CD8-positive, alpha-beta T cell (primary cell): ENCODE measurements at places on chromosomes 3 and 15.

DNA sequence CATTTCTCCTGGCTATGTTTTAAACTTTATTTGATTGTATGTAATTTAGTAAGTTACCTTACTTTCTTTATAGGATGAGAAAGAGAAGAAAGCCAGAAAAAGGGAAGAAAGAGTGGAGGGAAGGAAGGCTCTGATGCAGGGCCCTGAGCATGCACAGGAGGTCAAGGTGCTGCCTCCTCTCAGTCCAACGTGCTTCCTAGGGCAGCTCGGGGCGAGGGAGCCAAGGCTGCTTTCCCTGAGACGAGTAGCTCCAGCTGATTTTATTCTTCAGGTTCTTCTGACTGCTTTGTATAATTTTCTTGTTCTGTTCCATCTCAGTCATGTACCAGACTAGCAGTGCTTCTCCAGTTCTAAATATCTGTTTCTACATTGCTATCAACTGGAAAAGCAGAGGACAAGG lies 3.4 kb downstream of the CORO2B start:
- no peak for DNase-seq

GRCh38 chr3:54574906-54575617 lies 352.8 kb downstream of the LRTM1 start:
- DNase-seq: no peak

GRCh38 chr15:38883987-38884386 lies 319.4 kb upstream of the RASGRP1 start:
- DNase-seq: no peak

GRCh38 chr3:141412936-141413354 lies 44.6 kb downstream of the ZBTB38 start:
- DNase-seq: no peak

DNA sequence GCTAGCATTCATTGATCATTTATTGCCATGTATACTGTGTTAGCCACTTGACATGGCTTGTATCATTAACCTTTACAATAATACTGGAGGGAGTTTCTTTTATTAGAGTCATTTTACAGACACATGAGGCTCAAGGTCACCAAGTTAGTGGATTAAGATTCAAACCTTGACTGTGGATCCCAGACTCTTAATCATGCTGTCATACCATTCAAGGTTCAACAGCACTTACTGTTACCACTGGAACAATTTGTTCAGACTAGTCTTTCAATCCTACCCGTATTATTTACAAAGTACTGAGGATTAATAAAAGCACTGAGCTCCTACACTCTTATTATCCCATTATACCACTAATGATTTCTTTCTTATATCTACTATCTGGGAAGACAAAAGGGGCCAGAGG lies 1.2 kb downstream of the COX17 start:
- DNase-seq: no peak

GRCh38 chr3:187019542-187020072 lies 89.3 kb downstream of the ST6GAL1 start:
- DNase-seq: no peak

GRCh38 chr15:101187820-101188636 lies 63.8 kb downstream of the CHSY1 start:
- no peak for DNase-seq

DNA sequence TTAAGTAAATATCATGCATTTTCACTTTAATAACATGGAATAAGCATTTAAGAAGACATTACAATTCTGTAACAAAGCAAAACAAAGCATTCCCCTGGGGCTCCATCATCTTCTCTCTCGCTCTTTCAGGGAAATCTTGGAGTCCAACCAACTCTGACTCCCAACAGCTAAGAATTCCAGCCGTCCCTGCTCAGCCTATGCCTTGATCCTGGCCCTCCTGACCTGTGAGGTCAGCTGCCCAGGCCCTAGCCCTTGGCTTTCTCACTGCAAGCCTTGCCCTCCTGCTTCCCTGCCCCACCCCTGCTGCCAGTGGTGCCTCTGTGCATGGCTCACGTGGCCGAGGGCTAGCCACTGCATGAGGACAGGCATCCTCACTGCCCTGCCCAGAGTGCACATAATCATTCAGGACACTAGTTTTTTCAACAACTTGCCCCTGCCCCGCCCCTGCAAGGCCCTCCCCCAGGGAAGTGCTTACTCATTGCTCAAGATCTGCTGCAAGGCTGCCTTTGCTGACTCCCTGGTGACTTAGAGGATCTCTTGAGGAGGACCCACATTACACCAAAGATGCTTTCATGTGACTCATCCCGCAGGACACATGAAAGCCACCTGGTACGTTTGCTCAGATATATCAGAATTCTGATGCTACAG lies 37.6 kb downstream of the MTMR10 start:
- DNase-seq: no peak

DNA sequence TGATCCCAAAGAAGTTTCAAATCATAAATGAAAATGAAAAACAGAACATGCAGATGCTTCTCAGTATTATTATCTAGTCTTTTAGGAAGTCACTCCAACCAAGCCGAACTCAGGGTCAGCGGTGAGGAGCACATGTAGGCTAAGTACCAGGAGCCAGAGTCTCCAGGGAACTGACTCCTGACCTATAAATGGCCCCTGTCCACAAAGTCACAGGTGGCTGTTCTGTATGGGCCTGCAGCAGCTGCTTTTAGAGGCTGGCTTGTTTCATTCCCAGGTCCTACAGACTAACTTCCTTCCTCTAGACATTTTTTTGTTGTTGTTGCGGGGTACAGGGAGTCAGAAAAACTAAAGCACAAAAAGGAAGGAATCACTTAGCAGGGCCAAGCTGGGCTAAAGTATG lies 54.6 kb downstream of the DAPK2 start:
- no peak for DNase-seq

- DNase-seq: no peak
Observed at GRCh38 chr15:31353931-31354330, 27.3 kb downstream of the KLF13 start.

DNA sequence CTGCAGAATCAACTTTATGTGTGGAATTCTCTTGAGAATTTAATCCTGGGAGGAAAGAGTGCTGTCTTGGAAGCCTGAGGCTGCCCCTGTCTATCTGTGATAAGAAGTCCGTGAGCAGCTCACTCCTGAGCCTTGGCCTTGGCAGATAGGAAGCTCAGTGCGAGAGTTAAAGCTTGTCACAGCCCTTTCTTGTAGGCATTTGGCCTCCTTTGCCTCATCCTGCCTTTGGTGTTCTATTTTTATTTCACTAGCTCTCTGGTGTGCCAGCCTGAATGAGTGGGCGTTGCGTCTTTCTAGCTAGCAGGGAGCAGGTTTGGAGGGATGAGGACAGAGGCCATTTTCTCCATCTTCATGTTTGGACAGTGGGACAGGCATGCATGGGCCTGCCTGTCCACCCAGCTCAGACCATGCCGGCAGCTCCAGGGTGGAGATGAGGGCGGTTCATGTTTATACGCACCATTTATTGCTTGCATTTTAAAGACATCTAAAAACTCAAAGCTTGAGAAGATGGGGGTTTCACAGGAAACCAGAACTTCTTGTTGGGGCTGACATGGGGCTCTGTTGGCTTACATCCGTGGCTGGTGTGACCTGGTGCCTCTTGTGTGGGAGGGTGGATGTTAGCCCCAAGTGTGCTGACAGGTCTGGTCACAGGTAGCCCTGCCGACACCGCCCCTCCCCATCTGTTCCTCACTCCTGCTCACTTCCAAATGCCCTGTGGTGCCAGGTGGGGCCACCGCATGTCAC lies 29.8 kb downstream of the IRAK2 start:
- peak; percentile 40 for DNase-seq

GRCh38 chr15:86267892-86268291 lies 188.2 kb downstream of the AGBL1 start:
- no peak for DNase-seq

DNA sequence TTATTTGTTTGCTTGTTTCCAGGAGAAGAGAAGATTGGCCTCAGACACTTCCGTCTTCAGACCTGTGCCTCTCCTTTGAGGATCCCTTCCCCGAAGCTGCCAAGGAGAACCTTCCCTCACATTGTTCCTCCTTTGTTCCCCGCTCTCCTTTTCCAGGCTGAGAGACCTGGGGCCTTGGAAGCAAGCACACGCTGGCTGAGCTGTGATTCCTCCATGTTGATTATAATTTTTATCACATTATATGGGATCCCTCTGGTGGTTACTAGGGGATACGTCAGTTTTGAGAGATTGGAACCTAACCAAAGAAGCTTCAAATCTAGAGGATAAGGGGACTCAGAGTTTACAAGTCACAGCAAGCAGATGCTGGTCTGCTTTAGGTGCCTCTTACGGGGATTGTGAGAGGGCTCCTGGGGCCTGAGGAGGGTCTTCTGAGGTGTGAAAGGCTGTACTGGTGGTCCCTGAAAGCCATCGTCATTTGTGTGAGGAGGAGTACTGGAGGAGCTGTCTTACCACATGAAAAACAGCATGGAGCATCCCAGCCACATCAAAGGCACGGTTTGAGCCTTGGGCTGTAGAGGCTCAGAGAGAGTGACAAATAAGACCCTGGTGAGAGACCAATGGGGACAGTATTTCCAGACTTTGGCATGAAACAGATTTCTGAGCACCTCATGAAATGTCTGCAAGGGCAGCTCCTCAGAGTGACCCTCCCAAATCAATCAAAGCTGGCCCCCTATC lies 760.1 kb upstream of the CFAP20DC start:
- DNase-seq: no peak

- no peak for DNase-seq
Observed at GRCh38 chr3:1288805-1289494, 196.1 kb downstream of the CNTN6 start.

GRCh38 chr3:169477790-169478189 lies 185.7 kb downstream of the MECOM start:
- no peak for DNase-seq

- peak; percentile 41 for DNase-seq
Observed at GRCh38 chr3:20280257-20280656, 94.3 kb upstream of the SGO1 start.

GRCh38 chr3:88061746-88062145 lies 2.7 kb downstream of the ZNF654 start:
- DNase-seq: no peak

DNA sequence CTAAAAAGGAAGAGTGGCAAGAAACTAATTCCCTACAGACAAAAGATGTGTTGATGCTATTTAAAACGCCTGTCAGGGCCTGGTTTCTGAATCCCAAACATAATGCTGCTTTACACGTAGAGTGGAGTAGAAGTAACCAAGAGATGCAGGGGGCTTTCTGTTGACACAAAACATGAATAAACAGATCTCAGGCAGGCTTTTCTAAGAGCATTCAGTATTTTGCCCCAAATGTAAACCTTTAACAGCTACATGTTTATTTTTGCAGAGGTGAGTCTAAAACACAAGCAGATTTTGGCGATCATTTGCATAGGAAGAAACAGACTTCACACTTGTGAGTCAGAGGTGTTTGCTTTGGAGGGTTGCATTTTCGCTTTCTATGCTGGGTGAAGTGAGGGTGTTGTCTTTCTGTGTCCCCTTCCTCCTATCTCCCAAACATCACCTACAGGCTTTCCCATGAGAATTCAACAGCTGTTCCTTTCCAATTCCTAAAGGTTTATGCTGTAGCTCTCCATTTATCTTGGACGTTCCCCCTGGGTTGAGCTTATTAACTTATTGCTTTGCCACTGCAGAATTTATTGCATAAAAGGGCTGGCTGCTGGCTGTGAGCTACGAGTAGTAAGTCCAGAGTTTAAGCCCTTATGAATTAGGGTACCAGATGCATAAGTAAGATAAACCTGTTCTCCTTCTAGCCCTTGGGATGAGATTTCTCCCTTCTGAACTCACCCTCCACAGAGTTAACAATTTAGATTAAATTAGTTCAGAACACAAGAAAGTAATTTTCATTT lies 156.7 kb downstream of the DIPK2A start:
- DNase-seq: no peak

DNA sequence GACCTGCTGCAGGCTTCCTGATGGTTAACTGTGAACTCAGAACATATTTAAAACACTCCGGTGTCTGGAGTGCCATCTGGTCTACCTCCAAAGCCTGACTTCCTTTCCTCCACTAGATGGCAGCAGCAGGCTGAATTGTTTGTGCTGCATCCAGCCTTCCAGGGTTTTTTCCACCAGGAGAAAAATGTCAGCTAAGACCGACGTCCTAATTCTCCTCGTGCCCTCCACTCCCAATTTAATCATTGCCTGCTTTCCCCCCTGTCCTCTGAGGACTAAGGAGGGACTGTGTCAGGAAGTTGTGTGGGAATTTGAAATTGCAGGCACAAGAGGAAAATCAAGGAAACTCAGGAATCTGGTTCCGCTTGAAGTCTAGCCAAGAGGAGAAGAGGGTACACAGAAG lies 165.2 kb upstream of the UMPS start:
- peak; percentile 55 for DNase-seq

DNA sequence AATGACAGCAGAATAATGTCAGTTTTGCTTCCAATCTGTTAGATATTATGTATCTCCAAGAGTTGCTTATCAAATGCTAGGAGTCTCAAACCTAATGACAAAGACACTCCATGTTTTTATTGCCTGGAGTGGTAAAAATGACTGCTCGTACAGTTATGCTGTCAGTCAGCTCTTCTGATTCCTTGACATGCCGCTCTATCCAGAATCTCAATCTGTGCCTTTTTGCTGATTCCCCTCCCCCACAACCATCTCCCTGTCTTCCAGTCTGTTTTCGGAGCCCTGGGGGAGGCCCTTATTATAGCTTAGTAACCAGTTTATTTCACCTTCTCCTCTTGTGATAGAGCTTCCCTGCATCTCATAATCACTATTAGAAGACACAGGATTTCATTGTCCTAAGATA lies 2.6 kb downstream of the MKRN2 start:
- DNase-seq: no peak

DNA sequence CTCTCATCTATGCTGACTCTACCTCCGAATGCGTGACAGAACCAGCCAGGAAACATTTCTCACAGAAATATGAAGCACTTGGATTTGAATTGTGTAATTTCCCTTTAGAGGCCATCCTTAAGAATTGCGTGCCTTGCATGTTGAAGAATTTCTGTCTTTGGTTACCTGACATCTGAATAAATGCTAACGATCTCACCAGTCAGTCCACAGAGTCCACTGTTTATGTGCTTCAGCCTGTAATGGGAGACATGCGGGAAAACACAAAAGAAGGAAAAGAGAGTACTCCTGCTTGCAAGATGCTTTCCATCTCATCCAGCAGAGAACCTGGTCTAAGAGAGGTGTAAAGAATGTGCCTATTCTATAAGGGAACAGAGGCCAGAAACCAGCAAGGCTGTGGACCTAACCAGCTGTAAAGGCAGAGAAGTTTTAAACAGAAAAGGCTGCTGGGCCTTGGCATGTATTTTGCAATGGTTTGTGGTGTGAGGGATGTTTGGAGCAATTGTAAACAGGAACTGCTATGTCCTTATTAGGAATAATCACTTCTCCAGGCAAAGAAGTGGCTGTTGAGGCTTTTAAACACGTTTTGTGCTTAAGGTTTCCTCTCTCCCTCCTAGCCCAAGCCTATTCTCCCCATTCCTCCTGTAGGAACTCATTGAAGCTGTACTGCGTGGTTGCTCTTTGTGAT lies 36.4 kb upstream of the BOC start:
- no peak for DNase-seq

DNA sequence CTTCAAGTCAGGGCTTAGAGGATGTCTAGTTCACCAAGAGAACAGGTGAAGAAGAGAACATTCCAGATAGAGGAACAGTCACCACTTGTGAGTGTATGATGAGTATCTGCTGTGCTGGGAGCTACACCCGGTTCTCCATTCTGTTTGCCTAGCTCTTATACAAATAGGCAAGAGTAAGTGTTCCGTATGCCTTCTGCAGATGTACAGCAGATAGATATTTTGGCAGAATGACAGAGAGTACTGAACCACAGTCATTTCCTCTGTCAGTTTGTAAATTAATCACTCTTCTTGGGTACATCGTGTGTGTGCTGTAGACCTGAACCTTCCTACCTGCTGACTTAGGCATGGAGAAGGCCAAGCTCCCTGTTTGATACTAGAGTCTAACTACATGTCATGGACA lies 108.3 kb upstream of the CTDSPL start:
- DNase-seq: no peak
